Activated naive CD8-positive, alpha-beta T cell treated with anti-CD3 and anti-CD28 coated beads, Interleukin-2, amount 10 ng/mL, durations not matched to agents 7 days and 5 days (primary cell): ENCODE measurements at places on chromosomes 11 and 22. TPM values are rescaled to one million over a fixed set of nuclear protein-coding genes. Genes with fewer than 3 reads are reported as not detected.

- DNase-seq = no peak
Measured at GRCh38 chr11:82883853-82884252, 16.4 kb downstream of the PRCP start.

Gene ZP1
- 0.44 TPM for total RNA-seq

Gene LRRC55
- total RNA-seq = not detected

Gene ACCS
- total RNA-seq = 14.3 TPM

- no peak for DNase-seq
Measured at GRCh38 chr11:102810950-102811660, 13.1 kb upstream of the MMP1 start.

DNA sequence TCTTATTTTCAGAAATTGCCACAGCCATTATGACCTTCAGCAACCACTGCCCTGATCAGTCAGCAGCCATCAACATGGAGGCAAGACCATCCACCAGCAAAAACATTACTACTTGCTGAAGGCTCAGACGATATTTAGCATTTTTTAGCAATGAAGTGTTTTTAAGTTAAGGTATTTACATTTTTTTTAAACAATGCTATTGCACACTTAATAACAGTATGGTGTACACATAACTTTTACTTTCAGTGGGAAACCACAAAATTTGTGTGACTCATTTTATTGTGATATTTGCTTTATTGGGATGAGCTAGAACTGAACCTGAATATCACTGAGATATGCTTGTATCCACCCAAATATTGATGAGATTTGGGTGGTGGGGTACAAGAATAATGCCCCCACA lies 110.9 kb downstream of the TSPAN18 start:
- no peak for DNase-seq

GRCh38 chr22:42938976-42939375 lies 76.0 kb downstream of the PACSIN2 start:
- no peak for DNase-seq

DNA sequence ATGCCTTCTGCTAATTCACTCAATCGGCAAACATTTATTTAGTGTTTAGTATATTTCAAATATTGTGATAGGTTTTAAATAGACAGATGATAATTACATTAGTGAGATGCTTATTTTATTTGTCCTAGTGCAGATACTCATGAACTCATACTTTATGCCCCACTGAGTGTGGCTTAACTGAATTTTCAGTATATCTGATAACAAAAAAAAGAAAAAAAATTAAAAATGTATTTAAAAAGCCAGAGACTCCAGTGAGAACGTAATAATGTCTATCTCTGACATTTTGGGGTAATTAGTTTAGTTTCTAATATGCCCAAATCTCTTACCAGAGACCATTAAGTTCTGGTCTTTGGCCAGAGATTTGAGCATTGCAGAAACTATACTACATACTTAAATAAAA lies 332.6 kb upstream of the CHORDC1 start:
- DNase-seq = no peak

DNA sequence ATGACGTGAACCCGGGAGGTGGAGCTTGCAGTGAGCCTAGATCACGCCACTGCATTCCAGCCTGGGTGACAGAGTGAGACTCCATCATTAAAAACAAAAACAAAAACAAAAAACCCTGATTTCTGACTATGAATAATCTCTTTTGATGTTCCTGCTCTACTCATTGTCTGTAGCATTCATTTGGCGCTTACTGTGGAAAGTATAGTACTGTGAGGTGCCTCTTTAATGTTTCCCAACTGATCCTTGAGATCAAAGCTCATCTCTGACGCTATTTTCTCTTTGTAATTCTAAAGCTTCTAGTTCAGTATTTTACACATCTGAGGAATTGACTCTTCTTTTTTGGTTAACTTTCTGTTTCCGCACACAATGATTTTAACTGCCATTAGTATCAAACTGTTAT lies 60.0 kb downstream of the GRK3 start:
- DNase-seq = no peak

Gene CRYBB3
- total RNA-seq = 0.71 TPM

- no peak for DNase-seq
Measured at GRCh38 chr22:45228401-45228754, 12.3 kb downstream of the KIAA0930 start.

- DNase-seq = no peak
Measured at GRCh38 chr11:31500560-31500959, 8.9 kb downstream of the IMMP1L start.

- DNase-seq = no peak
Measured at GRCh38 chr11:69950621-69951020, 127.5 kb upstream of the ANO1 start.

DNA sequence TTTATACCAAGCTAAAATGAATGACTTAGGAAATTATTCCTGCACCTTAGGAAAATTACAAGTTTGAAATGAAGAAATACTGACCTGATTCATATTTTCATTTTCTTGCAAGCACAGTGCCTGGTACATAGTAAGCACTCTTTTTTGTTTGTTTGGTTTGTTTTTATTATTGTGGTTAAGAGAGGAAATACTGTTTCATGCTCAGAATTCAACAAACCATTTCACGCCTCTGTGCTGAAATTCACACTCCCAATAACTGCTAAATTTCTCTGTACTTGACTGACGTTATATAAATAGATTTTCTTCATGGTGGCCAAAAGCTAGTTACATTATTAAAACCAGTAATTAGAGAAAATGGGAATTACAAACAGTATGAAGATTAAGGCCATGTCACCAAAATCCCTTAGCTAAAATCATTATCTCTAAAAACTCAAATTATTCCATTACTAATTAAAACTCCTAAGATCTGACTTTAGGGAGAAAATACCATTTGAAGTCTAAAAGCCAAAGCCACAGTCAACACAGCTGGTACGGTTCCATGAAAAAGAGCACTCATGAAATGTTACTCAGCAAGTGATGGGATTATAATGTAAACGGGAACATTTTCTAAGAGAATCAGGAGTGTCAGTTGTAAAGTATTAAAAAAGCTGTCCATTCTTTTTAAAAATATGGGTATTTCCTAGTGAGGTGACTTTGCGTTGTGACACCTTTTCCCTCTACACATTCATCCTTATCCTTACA lies 77.8 kb upstream of the DDI1 start:
- no peak for DNase-seq
